HEK293T (cell line): ENCODE measurements at places on chromosomes 2 and 18.

DNA sequence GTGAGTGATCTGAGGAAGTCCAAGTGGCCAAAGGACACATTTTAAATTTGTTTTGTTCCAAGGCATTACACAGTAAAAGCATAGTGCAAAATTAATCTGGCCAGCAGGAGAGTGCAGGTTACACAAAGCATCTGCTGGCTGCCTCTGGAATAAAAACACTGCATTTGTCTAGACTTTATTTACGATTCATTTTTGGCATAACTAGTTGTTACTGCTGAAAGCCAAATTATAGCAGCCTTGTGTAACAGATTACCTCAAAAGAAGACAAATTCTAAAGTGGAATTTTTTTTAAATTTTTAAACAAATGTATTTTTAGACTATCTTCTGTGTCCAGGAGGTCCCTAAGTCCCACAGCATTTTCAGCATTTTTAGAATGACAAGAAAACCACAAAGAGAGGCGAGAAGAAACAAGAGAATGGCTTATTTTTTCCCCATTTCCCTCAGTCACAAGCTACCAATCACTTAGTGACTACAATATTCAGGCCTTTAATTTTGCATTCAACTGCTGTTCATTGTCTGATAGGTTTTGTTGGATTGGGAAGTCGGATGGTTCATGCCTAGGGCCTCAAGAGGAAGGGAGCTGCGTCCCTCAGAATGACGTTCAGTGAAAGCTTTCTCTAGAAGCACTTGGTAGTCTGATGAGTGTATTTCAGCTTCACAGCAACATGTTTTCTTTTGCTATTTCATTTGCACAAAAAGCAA lies 46.0 kb downstream of the TMEFF2 start:
- DNase-seq = no peak

- no peak for DNase-seq
Measured at GRCh38 chr2:11554399-11554716, 20.5 kb downstream of the GREB1 start.

DNA sequence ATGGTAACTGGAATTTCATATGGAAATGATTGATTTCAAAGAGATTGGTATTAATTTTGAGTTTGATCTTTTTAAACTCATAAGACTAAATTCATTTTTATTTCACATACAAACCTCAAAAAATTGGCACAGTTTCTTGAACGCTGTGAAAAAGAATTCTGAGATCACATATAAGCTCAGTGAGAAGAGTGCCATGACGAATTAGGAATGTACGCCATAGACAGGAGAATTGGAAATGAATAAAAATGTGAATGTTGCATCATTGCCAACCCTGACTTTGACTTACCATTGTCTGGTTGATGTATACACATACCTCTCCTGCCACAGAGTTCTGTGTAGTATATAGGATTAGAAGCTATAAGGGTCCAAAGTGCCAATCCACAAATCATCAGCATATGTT lies 290.4 kb upstream of the ZC3H15 start:
- no peak for DNase-seq

GRCh38 chr2:230323385-230324106 lies 3.4 kb upstream of the SP140L start:
- DNase-seq = peak; percentile 84

- no peak for DNase-seq
Measured at GRCh38 chr2:109654326-109655050, 40.3 kb downstream of the SOWAHC start.

DNA sequence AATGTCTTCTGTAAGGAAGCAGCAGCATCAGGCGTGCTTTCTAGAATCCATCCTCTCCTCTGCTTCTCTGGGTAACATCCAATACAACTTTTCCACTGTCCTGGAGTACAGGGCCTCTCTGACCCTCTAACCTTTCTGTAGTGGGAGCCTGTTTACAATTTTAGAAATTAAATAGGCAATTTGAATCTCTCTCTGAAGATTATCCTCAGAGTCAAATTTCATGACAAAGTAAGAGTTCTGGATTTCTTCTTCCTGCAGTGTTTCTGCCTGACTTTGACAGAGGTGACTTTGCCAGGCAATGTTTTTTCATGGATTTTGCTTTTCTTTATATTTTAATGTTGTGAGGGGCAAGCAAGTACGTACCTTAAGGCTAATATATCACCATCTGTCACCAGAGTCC lies 558.4 kb downstream of the PARD3B start:
- no peak for DNase-seq

DNA sequence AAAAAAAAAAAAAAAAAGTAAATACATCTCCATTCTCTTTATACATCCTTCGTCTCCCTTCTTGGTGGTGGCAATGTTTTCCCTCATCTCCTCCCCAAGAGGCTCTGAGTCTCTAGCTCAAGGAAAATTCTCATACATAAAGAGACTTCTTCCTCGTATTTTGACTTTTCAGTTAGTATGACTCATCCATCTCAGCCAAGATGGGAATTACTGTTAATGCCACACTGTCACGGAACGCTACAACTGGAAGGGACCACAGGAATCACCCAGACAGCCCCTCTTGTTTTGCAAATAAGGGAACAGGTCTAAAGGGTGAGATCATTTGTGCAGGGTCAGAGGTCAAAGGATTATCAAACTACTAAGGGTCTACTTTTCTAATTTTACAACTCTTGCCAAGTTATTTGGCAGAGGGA lies 19.5 kb downstream of the NFE2L2 start:
- DNase-seq = peak; percentile 20

DNA sequence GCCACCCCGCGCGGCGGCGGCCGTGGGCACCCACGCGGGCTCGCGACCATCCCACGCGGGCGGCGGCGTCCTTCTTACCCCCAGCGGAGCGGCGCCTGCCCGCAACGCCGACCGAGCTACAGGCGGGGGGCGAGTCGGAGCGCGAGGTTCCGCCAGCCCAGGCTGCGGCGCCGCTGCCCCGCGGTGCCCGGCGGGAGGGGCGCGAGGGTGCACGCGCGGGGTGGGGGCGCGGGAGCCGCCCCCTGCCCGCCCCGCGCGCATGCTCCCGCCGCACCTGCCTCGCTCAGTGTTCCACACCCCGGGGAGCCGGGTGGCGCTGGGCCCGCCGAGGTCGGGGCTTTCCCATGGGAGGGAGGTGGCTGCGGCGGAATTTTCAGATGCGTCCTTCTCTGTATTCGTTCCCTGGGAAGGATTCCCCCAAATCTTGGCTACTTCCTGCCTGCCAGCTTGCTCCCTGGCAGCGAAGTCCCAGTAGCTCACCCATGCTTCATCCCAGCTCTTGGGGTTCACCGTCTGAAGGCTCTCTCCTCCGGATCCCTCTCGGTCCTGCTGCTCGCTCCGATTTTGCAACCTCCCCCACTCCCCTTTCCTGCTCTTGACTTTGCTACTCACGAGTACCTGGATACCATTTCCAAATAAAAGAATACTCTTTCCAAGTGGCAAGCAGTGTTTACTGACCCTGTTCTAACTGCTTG lies at the start of gene L3MBTL4:
Gene L3MBTL4, minus strand, starts transcription at position 189 of the 695 bp plus-strand sequence. CDS start 103,286 bp downstream, outside the sequence.
- DNase-seq = peak; percentile 37

DNA sequence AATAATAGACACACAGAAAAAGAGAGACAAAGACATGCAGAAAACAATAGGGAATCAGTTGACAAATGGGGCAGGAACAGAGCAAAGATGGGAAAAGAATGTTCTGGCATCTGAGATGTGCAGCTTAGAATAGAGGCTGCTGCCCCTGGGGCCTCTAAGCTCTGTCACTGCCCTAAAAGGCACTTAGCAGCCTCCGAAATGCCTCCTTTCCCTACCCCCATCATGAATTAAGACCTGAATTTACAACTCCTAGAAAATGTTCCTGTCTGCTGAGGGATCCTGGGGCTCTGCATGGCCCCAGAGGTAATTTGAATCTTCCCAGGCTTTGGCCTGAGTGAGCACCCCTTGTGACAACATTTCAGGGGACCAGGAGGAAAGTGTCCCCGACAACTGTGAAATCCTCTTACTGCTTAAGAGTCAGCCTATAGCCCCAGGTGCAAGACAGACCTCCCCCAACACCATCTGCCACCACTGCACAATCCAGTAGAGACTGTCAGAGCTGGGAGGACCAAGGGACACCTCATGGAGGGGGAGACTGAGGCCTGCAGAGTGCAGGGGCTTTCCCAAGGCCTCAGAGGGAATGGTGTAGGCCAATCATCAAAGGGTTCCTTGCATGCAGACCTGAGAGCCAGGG lies 24.8 kb downstream of the MRPL35 start:
- DNase-seq = no peak
